ENCODE measurements at places on chromosomes 2 and 18.

DNA sequence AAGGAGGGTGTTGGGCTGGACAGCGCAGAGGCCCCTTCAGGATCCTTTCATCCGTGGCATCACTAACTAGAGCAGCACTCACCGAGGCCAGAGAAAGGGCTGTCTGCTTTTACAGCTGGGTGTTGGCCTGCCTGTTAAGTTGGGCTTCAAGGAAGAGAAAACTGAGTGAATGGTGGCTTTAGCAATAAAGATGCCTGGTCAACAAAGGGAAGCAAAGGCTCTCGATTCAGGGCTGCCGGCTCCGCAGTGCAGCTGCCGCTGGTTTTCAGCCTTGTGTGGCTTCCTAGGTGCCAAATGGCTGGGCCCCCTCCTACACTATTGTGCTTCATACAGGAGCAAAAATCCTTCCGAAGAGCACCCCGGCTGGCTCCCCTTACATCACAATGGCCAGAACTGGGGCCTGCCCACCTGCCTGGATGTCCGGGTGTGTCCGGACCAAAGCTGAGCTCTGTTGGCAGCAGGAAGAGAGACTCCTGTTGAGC is 61.0 kb upstream of the GPR45 start:
- DNase-seq: no peak

GRCh38 chr18:32393407-32393806 is 77.3 kb downstream of the GAREM1 start:
- no peak for DNase-seq

GRCh38 chr18:35999925-36000324 is 27.4 kb downstream of the RMP24 start:
- no peak for DNase-seq

DNA sequence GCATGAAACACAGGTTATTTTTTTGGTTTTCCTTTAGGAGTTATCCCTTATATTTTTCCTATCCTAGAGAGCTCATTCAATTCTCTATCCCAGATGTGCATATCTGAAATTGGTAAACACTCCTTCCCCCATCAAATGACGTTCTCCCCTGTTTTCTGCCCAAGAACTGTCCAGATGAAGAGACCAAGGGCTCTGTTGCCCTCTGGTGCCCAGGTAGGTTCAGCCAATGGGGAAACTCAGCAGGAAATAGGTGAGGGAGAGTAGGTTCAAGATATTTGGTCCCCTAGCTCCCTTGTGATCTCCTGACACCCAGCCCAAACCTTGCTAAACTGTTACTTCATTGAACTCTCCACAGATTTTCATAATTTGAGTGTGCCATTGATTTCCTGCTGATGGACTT is 14.1 kb upstream of the INO80C start:
- DNase-seq: no peak

DNA sequence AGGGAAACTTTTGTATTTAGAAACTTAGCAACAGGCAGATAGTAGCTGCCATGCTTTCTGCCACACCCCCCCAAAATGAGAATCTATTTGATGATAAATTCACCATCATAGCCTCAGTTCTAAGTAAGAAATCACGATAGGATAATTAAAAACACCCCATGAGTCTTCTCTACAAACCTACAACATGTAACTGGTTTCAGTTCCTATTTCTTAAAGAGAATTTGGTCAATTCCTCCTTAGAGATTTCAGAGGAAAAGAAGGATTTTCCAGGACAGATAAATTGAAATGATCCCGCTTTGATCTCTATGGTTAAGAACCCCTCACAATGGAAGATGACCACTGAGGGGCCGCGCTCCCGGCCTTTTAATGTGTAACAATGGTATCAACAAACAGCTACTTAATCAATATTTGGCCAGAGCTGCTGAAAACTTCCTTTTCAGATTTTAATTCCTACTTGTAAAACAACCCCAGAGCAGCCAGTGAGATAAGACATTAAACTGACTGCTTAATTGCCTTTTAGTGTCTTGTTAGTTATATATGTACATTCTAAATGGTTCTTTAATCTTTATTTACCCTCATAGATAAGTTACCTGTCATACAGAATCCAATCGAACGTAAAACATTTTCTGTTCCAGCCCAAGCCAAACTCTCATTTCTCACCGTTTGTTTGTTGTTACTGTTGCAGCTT is 10.1 kb downstream of the PAX3 start:
- DNase-seq: no peak

Measured in head of caudate nucleus (tissue), 42 donors.